ENCODE measurements at places on chromosomes 4 and X.

DNA sequence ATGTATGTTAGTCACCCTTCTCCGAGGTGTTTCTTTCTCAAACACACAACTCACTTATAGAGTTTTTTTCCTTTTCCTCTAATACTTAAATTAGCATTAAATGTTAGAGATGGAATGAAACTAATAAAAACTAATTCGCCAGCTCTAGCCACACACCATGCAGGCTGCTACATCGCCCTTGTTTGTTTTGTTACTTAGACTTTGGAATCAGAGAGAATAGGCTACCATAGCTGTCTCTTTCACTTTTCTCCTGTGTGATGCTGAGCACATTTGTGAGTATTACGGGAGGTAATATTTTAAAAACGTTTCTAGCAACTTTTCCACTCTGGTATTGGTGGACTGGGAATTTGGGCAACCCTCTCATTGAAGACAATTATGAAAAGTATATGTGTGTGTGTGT is 43.5 kb downstream of the ESX1 start:
- no peak for DNase-seq

DNA sequence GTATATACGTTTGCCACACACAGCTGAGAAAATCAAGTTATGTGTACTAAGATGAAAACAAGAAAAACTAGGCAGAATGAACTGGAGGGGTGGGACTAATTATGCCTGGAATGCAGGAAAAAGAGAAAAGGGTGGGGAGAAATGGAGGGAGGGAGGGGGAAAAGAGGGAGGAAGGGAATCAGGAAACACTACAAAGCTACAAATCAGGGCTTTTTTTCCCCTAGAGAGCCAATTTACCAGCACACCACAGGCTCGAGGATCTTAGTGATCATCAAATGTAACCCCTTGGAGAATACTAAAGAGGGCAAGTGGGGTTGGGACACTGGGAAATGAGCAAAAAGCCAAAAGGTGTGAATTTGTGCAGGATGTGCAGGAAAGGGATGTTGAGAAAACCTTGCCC is 451.9 kb downstream of the SMARCA1 start:
- no peak for DNase-seq

DNA sequence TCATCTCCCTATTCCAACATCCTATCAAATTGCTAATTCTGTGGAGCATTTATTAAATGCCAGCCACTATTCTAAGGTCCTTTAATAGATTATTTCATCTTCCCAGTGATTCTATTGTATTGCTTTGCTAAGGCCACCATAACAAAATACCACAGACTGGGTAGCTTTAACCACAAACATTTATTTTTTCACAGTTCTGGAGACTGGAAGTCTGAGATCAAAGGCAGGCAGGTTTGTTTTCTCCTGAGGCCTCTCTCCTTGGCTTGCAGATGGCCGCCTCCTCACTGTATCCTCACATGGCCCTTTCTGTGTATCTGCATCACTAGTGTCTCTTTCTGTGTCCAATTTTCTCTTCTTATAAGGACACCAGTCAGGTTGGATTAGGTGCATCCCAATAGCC is 64.5 kb downstream of the CPE start:
- DNase-seq: no peak

DNA sequence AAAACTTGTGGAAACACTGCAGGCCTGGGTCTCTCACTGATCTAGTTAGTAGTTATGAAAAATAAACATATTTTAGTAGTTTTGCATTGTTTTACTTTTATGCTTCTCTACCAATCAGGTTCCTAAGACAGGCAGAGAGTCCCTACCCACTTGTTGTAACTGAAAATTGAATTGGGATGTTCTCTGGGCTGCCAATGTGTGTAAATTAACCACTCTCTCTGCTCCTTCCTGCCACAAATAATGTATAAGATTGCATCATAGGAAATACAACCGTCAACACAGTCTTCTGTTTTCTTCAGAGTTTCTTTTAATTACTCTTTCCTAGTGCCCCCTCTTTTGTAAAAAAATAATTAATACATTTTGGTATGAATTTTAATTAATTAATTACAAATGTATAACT is 677.3 kb downstream of the FSTL5 start:
- no peak for DNase-seq

DNA sequence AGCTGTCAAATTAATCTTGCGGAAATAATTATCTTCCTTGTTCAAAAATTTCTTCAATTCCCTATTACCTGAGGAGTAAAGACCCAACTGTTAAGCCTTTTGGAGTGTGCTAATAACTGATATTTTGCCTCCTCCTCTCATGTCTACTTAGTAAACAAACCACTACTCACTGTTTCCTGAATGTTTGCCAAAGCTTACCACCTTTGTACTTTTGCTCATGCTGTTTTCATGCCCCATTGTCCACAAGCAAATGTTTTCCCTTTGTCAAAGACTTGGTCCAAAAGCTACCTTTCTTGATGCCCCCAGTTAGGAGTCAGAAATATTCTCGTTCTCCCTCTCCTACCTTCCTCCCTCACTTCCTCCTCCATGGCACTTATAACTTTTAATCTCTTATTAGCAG is 226.1 kb downstream of the ENOX2 start:
- no peak for DNase-seq
